ENCODE measurements at places on chromosomes 2 and 18. TPM values are rescaled to one million over a fixed set of nuclear protein-coding genes. Genes with fewer than 3 reads are reported as not detected.
A peak's percentile ranks its signal among the peaks of the same experiment; 100 is the strongest.

DNA sequence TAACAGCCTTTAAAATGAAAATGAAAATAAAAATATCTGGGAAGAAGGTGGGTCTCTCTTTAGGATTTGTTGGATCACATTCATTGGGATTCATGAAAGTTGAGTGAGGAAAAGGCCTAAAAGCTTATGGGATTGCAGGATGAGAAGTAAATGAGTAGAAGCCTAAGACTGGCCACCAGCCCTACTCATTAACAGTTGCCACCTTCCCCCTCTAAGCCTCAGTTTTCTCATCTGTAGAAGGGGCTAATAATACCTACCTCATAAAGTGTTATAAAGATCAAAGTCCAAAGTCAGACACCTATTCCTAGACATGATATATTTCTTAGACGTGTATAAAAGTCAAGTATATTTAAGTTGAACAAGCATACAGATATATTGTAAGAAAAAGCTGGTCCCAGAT, 23.8 kb downstream of the RDH14 start:
- DNase-seq: no peak

DNA sequence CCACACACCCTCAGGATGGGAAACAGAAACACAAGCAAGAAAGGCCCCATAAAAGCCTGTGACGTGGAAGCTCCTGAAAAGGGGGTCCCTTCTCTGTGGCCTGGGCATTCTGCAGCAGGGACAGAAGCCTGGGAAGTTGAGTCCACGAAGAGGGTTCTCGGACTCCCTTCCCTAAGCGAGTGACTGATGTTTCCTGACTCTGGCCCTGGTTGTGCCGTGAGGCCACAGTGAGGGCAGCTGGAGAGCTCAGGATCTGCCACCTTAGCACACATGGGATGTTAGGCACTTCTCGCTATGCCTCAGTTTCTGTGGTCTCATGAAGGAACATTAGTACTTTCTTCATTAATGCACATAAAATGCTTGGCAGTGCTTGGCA, 87.2 kb upstream of the ZFP36L2 start:
- no peak for DNase-seq

- no peak for DNase-seq
These were observed 90.7 kb downstream of the NRP2 start for GRCh38 chr2:205772983-205773382.

GRCh38 chr2:232485348-232485756, 2.3 kb downstream of the ECEL1 start:
- no peak for DNase-seq

DNA sequence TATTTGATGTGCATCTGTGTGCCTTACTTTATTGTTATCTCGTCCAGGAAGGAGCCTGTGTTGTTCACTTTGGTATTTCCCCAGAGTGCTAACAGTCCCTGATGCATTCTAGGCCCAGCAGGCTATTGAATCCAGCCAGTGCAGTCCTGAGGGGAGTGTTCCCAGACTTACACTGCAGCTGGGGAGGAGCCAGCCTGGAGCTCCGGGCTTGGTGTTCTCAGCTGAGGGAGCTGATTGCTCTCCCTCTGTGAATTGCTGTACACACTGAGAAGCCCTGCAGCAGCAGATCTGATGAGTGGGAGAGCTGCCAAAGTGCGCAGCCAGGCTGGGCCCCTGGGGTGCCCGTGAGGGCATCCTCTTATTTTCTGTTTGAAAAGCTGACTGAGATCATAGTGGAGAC, 159.2 kb downstream of the GALNT3 start:
- peak; percentile 79 for DNase-seq

DNA sequence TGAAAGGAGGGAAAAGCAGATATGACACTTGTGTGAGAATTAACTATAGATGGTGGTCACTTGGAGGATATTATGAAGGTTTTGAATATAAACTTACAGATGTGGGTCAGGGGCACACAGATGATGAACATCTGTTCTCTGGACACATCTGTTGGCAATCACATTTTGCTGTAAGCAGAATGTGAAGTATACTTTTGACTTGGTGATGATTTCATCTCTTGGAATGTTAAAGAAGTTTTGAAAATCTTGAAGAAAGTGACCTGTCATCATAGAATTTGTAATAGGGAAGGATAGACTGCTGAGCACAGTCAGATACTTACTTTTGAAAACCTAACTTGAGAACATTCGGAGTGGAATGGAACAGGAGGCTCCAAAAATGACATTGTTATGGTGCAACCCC, 40.2 kb downstream of the PIKFYVE start:
- DNase-seq: no peak

XIRP2 gene
- 0.78 TPM for total RNA-seq

PSTPIP2 gene
- total RNA-seq: 1.6 TPM

SULT1C2 gene
- total RNA-seq: 0.62 TPM
